ENCODE measurements at places on chromosomes 16 and 17.
A peak's percentile ranks its signal among the peaks of the same experiment; 100 is the strongest.

DNA sequence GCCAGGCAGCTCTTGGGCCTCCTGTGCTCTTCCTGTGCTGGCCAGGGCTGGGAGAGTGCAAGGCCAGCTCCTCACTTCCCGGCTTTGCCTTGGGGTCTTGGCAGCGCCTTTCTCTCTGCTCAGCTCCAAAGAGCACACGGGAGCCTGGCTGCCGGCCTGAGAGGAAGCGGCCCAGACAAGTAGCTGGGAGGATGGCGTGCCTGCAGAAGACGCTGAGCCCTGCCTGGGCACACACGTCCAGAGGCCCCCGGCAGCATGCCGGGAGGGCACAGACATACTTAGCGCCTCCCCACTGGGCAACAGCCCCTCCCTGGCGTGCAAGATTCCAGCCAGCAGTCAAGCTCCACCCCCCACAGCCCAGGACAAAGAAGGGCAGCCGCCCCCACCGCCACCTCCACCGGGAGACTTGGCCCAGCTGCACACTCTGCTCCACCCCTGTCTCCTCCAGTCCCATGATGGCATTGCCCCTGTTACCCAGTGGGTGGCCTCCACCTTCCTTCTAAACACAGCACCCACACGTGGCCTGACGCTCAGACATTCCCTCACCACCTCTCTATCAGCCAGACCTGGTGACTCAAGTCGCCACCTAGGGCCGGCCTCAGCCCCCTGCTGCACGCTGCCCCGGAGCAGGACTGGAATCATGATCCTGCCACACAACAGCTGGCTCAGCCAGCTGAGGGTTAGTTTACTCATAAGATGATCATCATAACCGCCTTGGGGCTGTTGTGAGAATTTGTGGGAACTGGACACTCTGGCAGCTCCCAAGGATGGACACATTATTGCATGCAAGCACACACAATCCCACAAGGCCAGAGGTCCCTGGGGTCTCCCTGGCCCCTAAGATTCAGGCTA lies 12.4 kb downstream of the SGCA start:
- peak; percentile 57 for DNase-seq

DNA sequence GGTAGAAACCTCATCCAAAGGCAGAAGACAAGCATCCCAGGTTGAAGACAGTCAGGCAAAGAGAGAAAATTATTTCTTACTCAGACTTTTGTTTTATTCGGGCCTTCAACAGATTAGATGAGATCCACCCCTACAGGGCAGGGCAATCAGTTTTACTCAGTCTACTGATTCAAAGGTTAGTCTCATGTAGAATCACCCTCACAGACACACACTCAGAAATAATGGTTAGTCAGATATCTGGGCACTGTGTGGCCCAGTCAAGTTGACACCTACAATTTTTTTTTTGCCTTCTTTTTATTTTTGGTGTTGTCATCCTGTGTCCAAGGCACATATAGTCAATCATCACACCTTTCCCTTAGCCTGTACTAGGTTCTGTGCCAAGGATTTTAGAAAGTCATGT lies 729.8 kb downstream of the WWOX start:
- DNase-seq = no peak

- DNase-seq = no peak
These were observed 28.2 kb downstream of the BRD7 start for GRCh38 chr16:50340578-50340977.

- DNase-seq = no peak
These were observed 1.7 kb downstream of the SMARCD2 start for GRCh38 chr17:63840591-63841349.

GRCh38 chr17:72053449-72053848 lies 67.4 kb upstream of the SOX9 start:
- peak; percentile 42 for DNase-seq

GRCh38 chr17:19298569-19299213 lies 61.5 kb downstream of the EPN2 start:
- no peak for DNase-seq

GRCh38 chr17:66739553-66739952 lies 95.4 kb upstream of the CACNG5 start:
- DNase-seq = no peak

GRCh38 chr16:79707876-79708275 lies 107.3 kb upstream of the MAF start:
- no peak for DNase-seq

GRCh38 chr16:69003500-69003899 lies 102.0 kb upstream of the HAS3 start:
- no peak for DNase-seq

DNA sequence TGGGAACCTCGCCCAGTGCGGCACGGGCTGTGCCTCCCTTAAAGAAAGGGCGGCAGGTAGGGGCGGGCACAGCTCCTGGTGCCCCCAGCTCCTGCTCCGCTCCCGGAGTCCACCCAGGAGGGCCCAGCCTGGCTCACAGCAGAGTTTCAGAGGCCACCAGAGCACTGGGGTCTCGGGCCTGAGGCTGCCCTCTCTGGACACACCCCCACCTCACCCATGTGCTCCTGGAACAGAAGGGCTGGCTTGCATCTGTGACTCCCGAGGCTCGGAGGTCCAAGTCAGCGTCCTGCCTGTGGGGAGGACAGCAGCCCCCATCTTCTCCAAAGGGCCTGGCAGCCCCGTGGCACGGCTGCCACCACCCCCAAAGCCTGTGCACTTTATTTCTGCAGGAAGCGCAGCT lies 62.7 kb downstream of the RBFOX3 start:
- DNase-seq = no peak

DNA sequence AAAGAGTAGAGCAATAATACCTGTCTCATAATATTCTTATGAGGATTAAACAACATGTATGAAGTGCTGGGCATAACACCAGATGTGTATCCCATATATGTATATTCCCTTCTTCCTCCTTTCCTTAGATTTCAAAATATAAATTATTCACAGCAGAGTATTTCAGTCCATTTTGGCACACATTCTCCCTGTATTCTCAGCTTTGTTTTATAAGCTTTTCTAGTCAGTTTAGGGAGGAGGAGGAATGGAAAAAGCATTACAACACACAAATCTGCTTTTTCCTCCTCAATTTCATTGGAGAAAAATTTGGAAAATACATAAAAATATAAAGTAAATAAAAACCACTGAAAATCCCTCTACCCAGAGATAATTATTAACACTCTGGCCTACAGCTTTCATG lies 46.6 kb upstream of the CORO6 start:
- no peak for DNase-seq

- no peak for DNase-seq
These were observed 51.0 kb upstream of the GAS7 start for GRCh38 chr17:10249271-10250010.

DNA sequence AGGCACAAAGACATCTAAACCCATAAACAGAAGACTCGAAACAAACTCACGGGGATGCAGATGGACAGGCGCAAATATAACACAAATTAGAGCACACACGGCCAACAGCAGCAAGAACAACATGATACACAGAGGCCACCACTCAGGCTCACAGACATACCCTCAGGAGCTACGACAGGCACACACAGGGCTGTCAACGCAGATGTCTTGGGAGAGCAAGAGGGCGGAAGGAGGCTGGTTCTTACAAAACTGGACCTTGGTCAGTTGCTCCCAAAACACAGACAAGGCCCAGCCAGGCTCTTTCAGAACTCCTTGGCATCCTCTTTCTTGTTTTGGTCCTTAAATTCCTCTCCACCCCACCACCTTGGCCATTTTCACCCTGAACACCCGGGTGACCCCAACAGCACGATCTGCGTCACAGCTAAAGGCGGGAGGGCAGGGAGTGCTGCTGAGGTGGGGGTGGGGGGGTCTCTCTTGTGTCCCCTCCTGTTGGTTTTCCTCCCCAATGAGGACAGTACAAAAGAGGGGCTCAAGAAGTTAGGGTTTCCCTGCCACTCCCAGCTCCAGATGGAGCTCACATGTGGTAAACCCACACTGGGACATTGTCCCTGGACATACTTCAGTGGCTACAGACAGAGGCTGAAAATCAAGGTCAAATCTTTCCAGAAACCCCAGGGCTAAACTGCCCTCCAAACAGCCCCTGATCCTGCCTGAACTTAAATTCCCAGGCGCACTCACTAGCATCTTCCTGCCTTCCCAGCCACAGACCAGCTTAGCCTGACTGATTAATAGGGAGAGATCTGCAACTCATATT lies 221.3 kb downstream of the C16orf78 start:
- no peak for DNase-seq

- DNase-seq = no peak
These were observed 27.4 kb upstream of the GSE1 start for GRCh38 chr16:85585711-85586110.

- no peak for DNase-seq
These were observed 352.7 kb downstream of the XYLT1 start for GRCh38 chr16:17117906-17118577.

DNA sequence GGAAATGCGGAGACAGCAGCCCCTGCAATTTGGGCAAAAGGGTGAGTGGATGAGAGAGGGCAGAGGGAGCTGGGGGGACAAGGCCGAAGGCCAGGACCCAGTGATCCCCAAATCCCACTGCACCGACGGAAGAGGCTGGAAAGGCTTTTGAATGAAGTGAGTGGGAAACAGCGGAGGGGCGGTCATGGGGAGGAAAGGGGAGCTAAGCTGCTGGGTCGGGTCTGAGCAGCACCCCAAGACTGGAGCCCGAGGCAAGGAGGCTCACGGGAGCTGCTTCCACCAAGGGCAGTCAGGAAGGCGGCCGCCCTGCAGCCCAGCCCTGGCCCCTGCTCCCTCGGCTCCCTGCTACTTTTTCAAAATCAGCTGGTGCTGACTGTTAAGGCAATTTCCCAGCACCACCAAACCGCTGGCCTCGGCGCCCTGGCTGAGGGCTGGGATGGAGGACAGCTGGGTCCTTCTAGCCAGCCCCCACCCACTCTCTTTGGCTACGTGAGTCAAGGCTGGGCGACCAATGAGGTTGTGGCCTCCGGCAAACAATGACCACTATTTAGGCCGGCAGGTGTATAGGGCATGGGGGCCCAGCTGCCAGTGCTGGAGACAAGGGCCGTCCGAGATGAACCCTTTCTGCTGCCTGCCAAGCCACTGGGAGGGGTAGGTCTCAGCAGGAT lies 507 bp downstream of the SERPINF1 start:
- no peak for DNase-seq

GRCh38 chr17:72682605-72683004 lies 409.9 kb downstream of the SLC39A11 start:
- no peak for DNase-seq
